Activated CD4-positive, alpha-beta T cell treated with anti-CD3 and anti-CD28 coated beads for 4 hours (primary cell): ENCODE measurements at places on chromosomes 12 and 14.

DNA sequence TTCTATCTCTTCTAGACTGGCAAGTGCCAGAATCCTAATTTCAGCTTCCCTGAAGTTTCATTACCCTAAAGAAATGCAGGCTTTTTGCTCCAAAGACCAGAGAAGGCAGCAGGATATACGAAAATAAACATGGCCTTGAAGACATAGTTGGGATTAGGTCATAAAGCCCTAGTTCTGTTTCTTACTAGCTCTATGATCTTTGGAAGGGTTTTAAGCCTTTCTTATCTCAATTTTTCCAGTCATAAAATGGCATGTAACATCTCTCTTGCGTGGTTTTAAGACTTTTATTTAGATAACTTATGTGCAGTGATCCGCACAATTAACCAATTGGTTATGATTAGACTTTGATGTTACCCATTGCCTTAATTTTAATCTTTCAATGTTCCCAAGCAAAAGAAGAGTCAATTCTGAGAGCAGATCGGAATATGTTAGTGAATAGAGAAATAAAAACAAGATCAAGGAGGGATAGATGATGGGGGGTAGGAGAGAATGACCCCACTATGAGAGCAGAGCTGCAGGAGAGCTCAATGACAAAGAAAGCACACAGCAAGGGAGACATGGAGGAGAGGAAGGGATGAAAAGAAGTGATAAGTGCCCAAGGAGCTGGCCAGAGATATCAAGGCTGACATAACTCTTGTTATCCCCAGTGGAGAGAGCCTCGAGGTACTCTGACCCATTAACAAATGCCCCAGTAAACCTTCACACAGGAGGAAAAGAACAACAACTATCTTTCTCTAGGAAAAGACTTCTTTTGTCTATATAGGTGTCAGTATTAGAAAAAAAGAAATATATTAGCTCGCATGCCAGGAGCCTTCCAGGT lies 53.0 kb upstream of the ANP32D start:
- no peak for DNase-seq

GRCh38 chr12:61355105-61355504 lies 905.1 kb upstream of the USP15 start:
- no peak for DNase-seq

GRCh38 chr12:23703051-23703450 lies 246.4 kb downstream of the SOX5 start:
- no peak for DNase-seq

- DNase-seq, result no peak
Measured at GRCh38 chr12:81722004-81722403, 37.1 kb downstream of the PPFIA2 start.

DNA sequence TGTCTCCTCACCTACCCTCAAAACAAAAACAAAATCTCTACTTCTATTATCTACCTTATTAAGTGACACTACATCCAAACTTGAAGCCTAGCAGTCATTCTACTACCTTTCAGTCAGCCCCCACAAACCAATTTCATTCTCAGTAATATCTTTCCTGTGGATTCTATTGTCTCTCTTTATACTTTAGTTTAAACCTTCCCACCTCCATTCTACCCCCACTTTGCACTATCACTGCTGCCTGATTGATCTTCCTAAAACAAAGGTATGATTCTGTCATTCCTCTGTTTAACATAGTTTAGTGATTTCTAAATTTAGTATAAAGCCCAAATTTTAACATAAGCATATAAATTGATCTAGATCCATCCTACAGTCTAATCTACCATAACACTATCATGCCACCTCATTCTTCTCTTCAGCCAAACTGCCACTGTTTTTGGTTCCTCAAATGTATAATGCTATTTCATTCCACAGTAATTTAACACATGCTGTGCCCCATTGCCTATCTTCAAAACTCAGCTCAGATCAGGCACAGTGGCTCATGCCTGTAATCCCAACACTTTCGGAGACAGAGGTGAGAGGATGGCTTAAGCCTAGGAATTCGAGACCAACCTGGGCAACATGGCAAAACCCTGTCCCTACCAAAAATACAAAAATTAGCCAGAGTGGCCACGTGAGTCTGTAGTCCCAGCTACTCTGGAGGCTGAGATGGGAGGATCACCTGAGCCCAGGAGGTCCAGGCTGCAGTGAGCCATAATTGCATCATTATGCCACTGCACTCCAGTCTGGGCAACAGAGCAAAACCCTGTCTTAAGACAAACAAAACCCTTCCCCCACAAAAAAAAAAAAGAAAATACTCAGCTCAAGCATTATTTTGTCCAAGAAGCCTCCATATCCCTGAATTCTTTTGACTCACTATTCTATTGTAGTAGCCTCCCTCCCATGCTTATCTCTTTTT lies 3.1 kb upstream of the STRN3 start:
- no peak for DNase-seq

GRCh38 chr12:98771811-98772752 lies 127.0 kb downstream of the APAF1 start:
- no peak for DNase-seq

DNA sequence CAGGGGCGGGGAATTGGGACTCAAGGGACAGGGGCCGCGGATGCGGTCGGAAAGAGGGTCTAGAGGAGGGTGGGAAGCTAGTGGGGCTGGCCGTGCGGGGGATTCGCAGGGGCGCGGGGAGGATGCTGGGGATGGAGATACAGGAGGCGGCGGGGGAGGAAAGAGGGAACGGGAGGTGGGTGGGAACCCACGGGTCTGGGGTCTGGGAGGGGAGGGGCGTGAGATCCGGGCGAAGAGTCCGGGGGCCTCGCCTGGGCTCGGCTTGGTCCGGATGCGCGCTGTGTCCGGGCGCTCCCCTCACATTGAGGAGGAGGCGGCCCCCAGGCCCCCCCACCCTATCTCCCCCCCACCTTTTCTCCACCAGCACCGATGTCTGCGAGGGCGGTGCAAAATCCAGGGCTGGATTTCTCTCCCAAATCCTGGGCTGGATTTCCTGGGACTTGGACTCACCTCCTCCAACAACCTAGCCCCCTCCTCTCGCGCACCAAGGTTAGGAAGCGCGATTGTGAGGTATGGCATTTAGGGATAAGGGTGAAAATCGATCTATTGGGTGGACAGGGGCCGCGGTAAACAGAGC lies at the start of gene AGAP2:
Gene AGAP2 (minus strand): TSS at position 82 of the 577 bp plus-strand sequence. CDS start 496 bp downstream, outside the sequence.
- no peak for DNase-seq

- DNase-seq, result no peak
Measured at GRCh38 chr12:124637581-124637981, 70.2 kb upstream of the NCOR2 start.

DNA sequence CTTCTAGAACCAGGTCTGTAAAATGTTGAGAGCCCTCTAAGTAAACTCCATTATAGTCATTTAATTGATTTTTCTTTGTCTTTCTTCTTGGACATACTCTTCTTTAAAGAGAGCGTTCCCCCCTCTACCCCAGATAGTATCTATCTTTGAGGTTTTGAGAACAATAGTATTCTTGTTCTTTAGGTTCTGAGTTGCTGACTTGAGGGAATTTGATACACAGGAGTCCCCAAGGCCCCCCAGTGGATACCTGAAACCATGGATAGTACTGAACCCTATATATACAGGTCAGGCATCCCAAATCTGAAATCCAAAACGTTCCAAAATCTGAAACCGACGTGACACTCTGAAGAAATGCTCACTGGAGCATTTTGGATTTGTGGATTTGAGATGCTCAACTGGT lies 65.5 kb downstream of the FUT8 start:
- no peak for DNase-seq

DNA sequence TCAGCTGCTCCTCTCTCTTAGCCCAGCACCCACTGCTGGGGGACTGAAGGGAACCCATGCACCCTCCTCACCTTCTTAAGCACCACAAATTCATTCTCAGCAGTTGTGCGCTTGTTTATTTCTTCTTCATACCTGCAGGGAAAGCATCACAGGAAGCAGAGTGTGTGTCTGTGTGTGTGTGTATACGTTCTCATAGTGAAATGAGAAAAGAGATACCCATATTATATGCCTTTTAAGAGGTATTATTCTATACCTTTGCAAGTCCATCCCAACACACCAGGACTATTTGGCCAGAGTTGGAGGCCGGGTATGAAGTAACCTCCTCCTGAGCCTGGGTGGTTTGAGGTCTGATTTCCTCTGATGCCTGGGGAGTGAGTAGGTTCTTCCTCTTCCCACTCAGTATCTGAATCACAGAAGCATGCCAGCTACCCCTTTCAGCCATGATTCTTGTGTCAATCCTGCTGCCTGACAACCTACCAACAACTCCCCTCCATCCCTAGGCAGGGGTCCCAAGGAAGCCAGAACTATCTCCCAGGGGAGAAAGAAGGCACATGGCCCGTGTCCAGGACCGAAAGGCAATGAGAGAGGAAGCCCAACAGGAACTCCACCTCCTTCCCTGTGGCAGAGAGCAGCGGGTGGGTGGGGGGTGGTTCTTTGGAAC lies 3.0 kb downstream of the KRT73 start:
- DNase-seq, result peak; percentile 40

DNA sequence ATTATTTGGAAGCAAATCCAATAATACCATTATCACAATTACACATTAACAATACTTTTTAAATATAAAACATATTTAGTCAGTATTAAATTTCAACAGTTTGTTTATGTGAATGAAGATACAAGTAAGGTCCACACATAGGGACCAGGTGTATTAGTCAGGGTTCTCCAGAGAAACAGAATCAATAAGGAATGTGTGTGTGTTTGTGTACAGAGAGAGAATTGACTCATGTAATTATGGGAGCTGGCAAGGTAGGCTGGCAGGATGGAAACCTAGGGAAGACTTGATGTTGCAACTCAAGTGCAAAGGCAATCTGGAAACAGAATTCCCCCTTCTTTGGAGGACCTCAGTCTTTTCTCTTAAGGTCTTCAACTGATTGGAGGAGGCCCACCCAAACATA lies 123.2 kb upstream of the OTX2 start:
- DNase-seq, result no peak

DNA sequence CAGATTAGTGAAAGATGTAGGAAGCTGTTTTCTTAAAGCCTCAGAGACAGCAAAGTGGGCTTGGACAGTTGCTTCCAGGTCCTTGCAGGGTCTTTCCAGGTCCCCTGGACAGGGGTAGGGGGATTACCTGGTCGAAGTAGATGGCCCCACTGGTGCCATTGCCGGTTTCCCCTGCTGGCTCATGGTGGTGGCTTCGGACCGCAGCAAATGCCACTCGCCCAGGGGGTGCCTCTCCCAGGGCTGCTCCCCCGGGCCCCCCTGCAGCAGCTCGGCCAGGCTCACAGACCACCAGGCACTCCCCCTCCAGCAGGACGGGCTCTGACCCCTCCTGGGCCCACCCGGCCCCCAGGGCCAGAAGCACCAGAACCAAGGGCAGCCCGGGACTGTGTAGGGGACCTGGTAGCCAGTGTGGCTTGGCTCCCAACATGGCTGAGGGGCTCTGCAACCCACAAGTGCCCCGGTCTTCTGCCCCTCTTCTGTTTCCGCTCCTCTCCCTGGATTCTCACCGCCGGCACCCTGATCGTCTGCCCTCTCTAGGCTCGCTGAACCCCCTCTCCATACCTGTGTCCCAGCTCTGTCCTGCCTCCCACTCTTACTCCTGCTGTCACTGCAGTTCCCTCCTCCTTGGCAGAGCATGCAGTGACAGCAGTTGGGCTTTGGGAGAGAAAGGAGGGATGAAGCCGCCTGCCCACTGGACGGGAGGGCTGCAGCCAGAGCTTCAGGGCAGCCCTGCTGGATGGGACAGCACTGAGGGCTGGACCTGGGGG lies 657 bp downstream of the CBLN3 start:
- DNase-seq, result no peak

GRCh38 chr12:53219292-53219955 lies 12.4 kb upstream of the ITGB7 start:
- peak; percentile 62 for DNase-seq

- DNase-seq, result peak; percentile 5
Measured at GRCh38 chr12:122793685-122794106, 19.3 kb downstream of the CCDC62 start.

DNA sequence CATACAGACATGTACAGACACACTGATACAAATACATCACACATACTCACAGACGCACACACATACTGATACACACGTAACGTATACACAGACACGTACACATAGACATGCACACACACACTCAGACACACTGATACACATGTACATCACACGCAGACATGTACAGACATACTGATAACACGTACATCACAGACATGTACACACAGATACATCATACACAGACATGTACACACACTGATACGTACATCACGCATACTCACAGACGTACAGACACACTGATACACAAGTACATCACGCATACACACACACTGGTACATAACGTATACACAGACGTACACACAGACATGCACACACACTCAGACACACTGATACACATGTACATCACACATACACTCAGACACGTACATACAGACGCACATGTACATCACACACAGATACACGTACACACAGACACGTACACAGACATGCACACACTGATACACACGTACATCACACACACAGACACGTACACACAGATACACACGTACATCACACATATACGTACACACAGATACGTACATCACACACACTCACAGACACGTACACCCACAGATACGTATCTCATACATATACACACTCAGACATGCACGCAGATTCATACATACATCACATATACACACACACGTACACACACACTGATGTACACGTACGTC lies 5.1 kb downstream of the ZNF605 start:
- no peak for DNase-seq

DNA sequence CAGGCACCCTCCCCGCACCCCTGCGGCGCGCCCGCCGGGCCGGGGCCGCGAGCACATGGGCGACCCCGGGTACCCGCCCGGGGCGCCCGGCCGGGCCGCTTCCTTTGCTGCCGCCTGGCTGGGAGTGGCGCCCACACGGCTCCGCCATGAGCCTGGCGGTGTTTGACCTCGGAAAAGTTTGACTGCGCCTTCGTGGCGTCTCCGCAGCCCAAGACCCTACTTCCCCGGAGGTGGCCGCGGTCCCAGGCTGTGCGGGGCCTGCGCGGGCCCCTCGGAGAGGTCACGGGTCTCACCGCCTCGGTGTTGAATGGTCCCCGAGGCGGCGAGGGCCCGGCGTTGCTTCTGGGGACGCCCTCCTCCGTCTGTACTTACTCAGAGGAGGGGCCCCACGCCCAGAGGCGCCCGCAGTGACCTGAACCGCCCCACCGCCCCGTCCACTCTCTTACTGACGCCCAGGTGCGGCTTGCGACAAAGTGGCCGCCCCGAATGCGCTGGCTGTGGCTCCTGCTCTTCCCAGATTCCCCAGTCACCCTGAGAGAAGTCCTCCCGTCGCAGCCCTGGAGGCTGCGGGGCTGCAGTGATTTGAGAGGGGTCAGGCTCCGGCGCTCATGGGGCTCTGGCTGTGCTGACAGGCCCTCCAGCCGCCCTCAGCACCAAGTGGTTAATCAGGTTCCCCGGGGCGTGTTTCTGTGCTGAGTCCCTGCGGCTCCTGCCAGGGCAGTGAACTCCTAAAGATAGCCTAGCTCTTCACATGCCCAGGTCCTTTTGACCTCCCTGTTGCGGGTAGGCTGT lies 5.8 kb downstream of the KMT5A start:
- peak; percentile 33 for DNase-seq

GRCh38 chr12:105820429-105821125 lies 318.2 kb downstream of the NUAK1 start:
- DNase-seq, result no peak

DNA sequence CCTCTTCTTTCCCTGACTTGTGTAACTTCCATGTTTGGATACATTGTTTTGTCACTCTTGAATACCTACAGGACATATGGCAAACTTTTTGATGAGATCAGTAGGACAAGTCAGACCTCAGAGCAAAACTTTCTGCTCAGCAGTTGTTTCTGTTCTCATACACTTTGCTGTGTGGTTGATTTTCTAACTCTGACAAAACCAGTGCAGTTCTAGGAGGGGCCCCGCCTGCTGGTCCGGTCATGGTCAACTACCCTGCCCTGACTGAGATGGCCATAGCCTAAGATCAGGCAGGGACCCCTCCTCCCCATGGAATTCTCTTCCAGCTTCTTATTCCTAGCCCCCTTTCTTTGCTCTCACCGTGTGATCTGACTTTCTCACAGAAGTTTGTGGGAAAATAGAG lies 92.8 kb downstream of the OTOGL start:
- DNase-seq, result no peak
